Cardiac fibroblast (primary cell): ENCODE measurements at places on chromosomes 11 and 22.

DNA sequence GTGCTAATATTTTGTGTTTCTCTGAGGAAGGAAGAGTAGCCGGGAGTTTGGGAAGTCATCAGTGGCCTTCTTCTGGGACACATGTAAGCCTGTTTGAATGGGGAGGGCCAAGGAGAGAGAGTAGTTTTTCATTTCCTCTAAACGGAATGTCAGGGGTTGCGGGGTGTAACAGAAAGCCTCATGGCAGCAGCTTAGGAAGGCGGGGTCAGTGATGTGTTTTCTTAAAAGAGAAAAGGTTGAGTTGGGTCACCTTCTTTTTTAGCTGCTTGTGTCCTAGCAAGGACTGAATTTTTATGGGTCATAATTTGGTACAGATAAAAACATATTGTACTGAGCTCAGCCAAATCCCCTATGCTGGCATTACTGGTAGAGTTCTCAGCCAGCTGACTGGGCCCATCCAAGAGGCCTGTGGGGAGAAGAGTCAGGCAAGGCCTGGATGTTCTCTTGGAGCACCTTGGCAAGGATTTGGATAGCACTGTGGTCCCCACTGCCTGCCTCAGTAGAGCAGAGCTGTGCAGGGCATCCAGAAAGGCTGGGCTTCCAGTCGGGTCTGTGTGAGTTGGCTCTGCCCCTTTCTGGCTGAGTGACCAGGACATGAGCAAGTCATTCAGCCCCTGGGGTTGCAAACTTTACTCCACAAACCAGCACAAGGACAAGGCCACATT is 29.4 kb upstream of the NAV2 start:
- DNase-seq, result peak; percentile 31

DNA sequence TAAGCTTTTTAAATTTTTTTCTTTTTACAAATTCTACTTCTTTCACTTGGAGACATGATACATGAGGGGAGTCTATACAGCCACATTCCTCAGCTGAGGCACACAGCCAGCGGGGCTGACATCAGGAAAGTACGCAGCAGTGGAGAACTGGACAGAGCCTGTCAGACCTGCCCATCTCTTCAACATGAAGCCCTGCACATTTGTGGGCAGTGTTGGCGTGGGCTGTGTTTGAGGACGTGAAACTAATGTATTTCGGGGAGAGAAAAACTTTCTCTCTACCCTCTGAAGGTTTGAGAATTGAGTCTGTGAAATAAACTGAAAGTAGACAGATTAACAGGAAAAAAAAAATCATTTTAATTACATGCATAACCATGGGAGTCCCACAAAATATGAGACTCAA is 84.8 kb upstream of the HTATIP2 start:
- DNase-seq, result no peak

DNA sequence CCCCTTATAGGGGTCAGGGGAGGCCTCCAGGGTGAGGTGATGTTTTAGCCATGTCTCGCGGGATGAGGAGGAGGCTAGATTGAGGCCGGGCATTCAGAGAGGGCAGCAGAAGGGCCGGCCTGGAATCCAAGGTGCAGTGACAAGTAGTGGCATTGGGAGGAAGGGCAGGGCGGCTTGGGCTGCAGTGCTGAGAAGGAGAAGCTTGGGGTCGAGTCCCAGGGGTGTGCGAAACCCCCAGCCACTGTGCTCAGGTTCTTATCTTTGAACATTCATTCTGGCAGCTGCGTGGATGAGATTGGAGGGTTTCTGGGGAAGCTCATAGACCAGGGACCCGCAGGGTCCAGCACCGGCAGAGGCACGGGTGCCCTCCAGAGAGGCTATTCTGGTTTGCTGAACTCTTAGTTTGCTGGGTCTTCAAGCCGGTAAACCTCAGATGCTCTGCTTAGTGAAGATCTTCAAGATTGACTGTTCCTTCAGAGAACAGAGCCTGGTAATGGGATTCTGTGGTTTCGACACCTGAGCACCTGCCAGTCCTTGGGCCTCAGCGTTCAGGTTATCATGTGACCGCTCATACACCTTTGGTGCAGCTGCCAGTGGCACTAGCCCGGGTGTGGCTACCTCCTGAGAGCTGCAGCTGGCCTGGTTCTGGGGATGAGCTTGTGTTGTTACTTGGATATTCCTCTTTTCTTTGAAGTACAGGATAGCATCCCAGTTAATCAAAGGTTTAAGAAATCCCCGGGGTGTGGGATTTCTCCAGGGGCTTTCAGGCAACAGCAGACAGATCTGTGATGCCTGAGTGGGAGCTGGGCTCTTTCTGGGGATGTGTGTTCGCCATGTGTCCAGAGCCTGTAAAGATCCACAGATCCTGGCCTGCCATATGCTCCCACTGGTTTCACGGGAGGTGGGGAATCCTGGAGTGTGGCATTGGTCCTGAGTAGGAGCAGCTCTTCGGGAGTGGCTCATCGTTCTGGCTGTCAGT is 152.8 kb downstream of the TBC1D22A start:
- no peak for DNase-seq

DNA sequence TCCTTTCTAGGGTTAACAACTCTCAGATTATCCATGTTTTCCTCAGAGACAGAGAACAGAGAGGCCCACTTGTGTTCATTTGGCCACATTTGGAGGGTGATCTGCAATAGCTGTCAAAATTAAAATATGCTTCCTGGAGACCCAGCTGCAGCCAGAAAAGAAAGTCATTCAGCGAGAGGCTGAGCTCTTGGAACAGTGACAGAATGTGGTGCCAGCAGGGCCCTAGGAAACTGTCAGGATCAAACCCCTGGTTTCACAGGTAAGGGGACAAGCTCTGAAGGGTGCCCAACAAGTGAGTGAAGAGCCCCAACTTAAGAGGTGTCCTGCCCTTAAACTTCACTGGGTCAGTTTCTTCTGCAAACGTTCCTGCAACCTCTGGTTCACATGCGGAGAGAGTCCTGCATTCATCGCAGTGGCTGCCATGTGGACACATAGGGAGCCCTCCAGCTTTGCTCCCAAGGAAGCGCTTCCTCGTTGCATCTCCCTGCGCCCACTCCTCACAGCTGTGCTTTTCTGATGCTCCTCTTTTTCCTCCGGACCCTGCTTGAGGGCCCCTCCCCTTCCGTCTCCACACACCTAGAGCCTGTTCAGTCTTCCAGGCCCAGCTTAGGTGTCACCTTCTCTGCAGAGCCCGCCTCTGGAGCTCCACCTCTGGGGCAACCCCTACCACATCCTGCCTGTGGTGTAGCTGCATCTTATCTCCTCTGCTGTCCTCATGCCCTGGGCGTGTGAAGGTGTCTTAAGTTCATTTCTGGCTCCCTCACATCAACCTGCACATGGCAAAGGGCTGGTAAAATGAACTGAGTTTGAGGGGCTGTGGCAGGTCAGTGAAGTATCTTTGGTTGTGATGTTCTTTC is 3.9 kb downstream of the UCP3 start:
- DNase-seq, result no peak

- no peak for DNase-seq
These were observed 16.0 kb upstream of the CCDC90B start for GRCh38 chr11:83302151-83302550.

GRCh38 chr11:64224151-64224890 is 1.7 kb downstream of the TRPT1 start:
- peak; percentile 51 for DNase-seq

GRCh38 chr11:833114-833791 is 501 bp downstream of the CD151 start:
- DNase-seq, result peak; percentile 54

- DNase-seq, result peak; percentile 47
These were observed 122.6 kb upstream of the SORL1-AS1 start for GRCh38 chr11:121575250-121575962.

DNA sequence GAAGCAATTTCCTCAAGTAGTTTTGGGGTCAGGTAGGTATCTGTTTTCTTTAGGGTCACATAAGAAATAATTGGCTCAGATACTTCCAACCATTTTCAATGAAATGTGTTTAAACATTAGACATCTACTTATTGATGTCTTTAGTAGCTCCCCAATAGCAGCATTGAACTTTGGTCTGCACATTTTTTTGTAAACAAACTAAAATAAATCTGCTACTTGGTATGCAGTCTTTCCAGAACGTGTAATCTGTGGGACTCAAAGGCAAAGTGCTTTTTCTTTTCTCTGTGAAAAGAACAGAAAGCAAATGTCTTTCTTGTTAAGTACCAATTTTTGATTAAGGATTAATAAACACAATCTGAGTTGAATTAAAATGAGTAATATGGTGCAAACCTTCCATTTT is 13.6 kb downstream of the SLC22A25 start:
- no peak for DNase-seq

DNA sequence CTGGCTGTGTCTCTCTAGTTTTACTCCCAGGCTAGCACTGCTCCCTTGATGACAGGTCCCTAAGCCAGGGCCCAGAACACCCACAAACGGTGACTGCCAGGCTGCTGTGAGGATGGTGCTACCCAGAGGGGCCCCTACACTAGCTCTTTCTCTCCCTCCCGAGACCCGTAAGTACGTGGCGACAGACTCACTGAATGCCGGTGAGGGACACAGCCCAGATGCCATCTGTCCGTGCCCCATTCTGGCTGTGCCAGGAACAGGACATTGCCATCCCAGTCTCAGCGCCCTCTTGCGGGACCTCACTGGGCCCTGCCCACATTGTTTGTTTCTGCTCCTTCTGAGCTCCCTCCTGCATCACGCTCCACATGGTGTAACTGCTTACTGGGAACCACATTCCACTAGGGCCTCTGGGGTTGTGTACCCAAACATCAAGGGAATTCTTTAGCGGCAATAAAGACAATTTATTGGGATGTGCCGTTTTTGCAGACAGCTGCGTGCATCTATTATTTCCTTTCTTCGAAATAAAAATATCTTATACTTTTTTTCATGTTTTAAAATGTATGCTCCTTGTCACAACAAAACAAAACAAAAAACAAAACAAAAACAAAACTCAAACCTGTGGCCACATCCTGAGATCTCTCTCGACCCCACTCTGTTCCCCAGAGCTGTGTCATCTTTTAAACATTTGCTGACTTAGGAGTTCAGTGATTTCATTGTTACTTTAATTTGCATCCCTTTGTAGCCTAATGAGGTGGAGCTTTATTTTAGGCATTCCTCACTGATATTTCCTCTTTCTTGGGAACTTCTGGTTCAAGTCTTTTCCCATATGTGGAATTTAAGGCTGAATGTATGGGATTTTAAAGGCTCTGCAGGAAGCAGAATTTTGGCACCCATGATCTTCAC is 4.4 kb upstream of the TPCN2 start:
- DNase-seq, result peak; percentile 69

- DNase-seq, result peak; percentile 19
These were observed 330.2 kb upstream of the B3GAT1 start for GRCh38 chr11:134742224-134742612.

DNA sequence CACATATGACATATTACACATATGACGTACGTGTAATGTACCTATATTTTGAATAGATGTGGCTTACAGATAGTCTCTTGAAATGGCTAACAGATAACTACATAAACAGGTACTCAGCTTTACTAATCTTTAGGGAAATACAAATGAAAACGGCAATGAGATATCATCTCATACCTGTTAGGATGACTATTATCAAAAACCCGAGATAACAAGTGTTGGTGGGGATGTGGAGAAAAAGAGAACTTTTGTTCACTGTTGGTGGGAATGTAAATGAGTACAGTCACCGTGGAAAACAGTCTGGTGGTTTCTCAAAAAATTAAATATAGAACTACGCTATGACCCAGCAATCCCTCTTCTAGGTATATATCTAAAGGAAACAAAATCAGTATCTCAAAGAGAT is 247.6 kb downstream of the ETS1 start:
- no peak for DNase-seq

DNA sequence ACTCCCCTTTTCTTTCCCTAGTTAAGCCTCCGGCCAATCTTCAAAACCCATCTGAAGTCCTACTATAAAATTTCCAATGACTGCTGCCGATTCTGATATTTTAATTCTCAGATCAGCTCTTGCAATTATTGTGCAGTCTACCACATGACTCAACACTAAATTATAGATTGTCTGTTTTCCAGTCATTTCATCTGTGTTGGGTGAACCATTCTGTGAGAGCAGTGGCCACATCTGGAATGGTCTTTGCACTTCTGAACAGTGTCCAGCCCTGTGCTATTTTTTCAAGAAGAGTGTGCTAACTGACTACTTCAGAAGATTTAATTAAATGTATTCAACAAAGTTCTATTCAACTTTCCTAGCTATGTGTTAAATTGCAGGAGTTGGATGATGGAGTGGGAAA is 47.2 kb upstream of the MMP7 start:
- no peak for DNase-seq

- DNase-seq, result no peak
These were observed 80.0 kb downstream of the ZNRF3 start for GRCh38 chr22:28963362-28963761.

- peak; percentile 67 for DNase-seq
These were observed 46.4 kb downstream of the ME3 start for GRCh38 chr11:86625981-86626380.
